ENCODE measurements at places on chromosomes 3 and 15.

DNA sequence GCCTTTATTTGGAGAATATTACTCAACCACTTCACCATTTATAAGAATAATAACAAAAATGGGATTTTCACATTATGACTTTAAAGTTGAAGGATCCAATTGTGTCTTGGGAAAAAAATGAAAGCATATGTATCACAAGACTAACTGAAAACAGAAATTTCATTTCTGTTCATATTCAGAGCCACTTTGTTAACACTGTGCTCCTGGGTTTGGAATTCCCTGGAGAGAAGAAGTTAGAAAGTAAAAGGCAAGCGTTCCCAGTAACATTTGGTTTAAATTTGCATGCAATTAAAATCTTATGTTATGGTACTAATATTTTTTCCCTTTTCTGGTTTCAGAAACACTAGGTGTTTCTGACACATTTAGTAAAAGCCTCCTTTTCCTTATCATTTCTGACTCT, 230.8 kb downstream of the RBMS3 start:
- H3K27me3 ChIP-seq: no peaks in the 10 kb centered on the region
- peaks cover 55% of the 10 kb centered on the region for H3K4me1 ChIP-seq
- H3K4me3 ChIP-seq: no peak overlapping the region
- no peak for DNase-seq

- H3K4me3 ChIP-seq: peak overlapping the region; percentile 25
- H3K4me1 ChIP-seq: peaks cover 50% of the 10 kb centered on the region
- no peak for DNase-seq
- H3K27ac ChIP-seq: peak overlapping the region; percentile 73
- H3K27me3 ChIP-seq: no peaks in the 10 kb centered on the region
- no peaks in the 10 kb centered on the region for H3K36me3 ChIP-seq
These were observed 5.7 kb downstream of the LYSMD2 start for GRCh38 chr15:51731549-51732267.

- no peaks in the 10 kb centered on the region for H3K36me3 ChIP-seq
- no peak for DNase-seq
- H3K27me3 ChIP-seq: no peaks in the 10 kb centered on the region
- no peak overlapping the region for H3K4me3 ChIP-seq
- H3K4me1 ChIP-seq: no peaks in the 10 kb centered on the region
- no peak overlapping the region for H3K27ac ChIP-seq
These were observed 35.1 kb upstream of the IL12A start for GRCh38 chr3:159953325-159954085.

GRCh38 chr15:67882487-67883233, 42.8 kb upstream of the RNU6-1 start:
- H3K36me3 ChIP-seq: no peaks in the 10 kb centered on the region
- H3K27me3 ChIP-seq: no peaks in the 10 kb centered on the region
- no peak overlapping the region for H3K27ac ChIP-seq
- no peak for DNase-seq
- H3K4me3 ChIP-seq: no peak overlapping the region

- no peaks in the 10 kb centered on the region for H3K4me1 ChIP-seq
- no peak overlapping the region for H3K4me3 ChIP-seq
- no peaks in the 10 kb centered on the region for H3K27me3 ChIP-seq
- no peaks in the 10 kb centered on the region for H3K36me3 ChIP-seq
These were observed 451.7 kb upstream of the SGO1 start for GRCh38 chr3:20637729-20638128.

DNA sequence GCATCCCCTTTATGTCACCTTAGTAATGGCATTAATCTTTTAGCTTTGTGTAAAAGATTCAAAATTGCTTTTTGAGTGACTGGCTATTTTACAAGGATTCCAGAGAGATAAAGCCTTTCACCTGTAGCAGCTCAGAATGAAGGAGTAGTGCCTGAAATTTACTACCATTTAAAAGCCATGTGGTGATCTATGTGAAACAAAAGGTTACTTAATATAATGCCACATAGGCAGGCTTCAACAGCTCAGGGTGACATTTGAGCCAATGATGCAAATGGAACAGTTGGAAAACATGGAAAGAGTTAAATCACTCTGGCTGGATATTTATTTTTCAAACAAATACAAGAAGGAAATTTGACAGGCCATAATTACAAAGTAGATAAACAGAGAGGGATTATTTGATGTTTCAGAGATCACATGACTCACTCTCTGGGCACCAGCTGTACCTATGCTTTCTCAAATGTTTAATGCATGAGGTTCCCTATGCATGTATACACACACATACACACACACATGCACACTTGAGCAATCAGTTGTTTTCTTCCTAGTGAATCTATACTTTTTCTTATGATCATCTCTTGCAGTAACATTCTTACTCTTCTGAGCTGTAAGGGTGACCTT, 171.5 kb downstream of the ZMAT3 start:
- H3K4me3 ChIP-seq: no peak overlapping the region
- no peak overlapping the region for H3K27ac ChIP-seq
- no peak for DNase-seq
- H3K4me1 ChIP-seq: no peaks in the 10 kb centered on the region

- no peaks in the 10 kb centered on the region for H3K4me1 ChIP-seq
- no peak for DNase-seq
- no peaks in the 10 kb centered on the region for H3K27me3 ChIP-seq
- no peak overlapping the region for H3K4me3 ChIP-seq
- no peak overlapping the region for H3K27ac ChIP-seq
- H3K36me3 ChIP-seq: no peaks in the 10 kb centered on the region
These were observed 154.1 kb downstream of the WNT5A start for GRCh38 chr3:55333046-55333445.

DNA sequence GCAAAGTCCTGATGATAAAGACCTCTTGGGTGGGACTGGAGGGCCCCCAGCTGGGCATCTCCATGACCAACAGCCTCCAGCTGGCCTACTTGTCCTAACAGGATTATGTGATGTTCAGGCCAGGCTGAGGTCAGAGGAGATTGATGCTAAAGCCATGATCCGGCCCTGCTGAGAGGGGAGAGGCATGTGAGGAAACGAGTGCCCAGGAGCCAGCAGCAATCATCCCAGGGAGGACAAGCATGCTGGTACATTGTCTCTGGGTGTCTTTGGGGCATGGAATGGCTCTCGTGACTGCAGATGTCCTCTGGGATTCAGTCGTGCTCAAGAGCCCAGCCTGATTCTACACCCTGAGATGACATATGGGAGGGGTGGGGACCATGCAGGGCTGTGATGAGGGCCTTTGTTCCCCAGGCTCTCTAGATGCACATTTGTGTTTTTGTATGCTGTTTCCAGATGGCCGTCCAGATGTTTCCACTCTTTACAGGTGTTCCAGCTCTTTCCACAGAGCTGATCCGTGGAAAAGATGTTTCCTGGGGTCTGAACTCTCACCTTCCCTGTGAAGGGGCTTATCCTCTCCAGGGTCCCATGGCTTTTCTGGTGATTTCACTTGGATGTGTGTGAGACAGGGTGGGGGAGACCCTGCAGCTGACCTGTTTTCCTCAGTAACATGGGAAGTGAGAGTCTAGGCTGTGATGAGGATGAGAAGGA, 20.2 kb downstream of the SLC24A1 start:
- H3K27ac ChIP-seq: no peak overlapping the region
- H3K4me1 ChIP-seq: no peaks in the 10 kb centered on the region
- H3K27me3 ChIP-seq: no peaks in the 10 kb centered on the region
- DNase-seq: no peak

DNA sequence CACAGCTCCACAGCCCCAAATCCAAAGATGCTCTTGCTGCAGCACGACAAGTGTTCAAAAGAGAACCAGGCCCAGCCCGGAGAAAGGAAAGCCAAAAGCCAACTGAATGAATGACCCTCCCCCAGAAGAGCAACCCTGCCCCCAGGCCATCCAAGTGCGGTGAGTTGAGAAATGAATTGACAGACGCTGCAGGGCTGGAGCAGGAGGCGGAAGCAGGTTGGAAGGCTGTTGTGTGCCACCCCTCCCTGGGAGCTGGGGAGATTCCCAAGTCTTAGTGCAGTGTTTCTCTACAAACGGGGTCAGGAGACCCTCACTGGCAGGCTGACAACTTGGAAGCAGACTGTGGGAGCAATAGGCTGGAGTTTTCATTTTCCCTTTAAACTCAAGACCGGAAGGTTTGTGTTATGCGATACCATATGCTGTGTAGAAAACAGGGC, 3.5 kb upstream of the SPTBN5 start:
- DNase-seq: no peak
- no peak overlapping the region for H3K27ac ChIP-seq
- peaks cover 31% of the 10 kb centered on the region for H3K4me1 ChIP-seq
- H3K27me3 ChIP-seq: no peaks in the 10 kb centered on the region
- no peaks in the 10 kb centered on the region for H3K36me3 ChIP-seq

Data from heart left ventricle (tissue), 16 donors.